ENCODE measurements at places on chromosomes 5 and 9.

GRCh38 chr9:36823934-36824333, 210.1 kb downstream of the PAX5 start:
- DNase-seq: no peak

DNA sequence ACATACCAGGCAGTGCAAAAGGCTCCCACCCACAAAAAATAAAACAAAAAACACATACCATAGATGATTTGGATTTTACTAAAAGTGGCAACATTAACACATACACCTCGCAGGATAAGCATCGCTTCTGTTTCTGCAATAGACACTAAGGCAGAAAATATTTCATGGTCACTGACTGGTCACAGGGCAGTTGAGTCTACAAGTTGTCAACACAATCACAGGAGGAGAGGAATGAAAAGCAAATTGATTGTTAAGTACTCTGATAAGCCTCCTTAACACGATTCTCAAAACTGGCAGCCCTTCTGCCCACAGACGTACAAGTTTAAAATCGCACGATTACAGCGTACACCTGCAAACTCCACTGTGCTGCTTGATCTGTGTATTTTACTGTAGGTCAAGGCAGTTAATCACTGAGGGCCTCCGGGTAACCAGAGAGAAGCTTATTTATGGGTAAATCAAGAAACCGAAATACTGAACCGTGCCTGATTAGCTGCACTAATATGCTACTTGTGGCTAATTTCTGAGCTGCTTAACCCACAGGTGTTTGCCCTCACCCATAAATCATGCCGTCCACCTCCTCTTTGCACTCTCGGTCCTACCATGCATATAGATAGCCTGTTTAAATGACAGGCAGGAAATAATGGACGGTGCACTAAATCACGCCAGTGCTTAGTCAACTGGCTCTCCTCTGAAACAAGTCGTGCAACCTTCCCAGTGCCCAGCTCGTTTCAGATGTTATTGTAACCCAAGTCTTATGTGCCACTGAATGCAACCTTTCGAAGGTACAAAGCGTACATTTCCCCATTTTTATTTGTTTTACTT, 659.4 kb upstream of the ADAMTS16 start:
- DNase-seq: no peak

- DNase-seq: no peak
Measured at GRCh38 chr9:34275811-34276210, 53.3 kb downstream of the KIF24 start.

- no peak for DNase-seq
Measured at GRCh38 chr5:127705120-127705892, 2.1 kb downstream of the CCDC192 start.

- no peak for DNase-seq
Measured at GRCh38 chr9:137499858-137500661, 40.9 kb upstream of the NSMF start.

GRCh38 chr9:653421-653820, 188.1 kb upstream of the DMRT1 start:
- no peak for DNase-seq

Measured in colonic mucosa (tissue), 4 donors.